ENCODE measurements at places on chromosomes 12 and 14.

DNA sequence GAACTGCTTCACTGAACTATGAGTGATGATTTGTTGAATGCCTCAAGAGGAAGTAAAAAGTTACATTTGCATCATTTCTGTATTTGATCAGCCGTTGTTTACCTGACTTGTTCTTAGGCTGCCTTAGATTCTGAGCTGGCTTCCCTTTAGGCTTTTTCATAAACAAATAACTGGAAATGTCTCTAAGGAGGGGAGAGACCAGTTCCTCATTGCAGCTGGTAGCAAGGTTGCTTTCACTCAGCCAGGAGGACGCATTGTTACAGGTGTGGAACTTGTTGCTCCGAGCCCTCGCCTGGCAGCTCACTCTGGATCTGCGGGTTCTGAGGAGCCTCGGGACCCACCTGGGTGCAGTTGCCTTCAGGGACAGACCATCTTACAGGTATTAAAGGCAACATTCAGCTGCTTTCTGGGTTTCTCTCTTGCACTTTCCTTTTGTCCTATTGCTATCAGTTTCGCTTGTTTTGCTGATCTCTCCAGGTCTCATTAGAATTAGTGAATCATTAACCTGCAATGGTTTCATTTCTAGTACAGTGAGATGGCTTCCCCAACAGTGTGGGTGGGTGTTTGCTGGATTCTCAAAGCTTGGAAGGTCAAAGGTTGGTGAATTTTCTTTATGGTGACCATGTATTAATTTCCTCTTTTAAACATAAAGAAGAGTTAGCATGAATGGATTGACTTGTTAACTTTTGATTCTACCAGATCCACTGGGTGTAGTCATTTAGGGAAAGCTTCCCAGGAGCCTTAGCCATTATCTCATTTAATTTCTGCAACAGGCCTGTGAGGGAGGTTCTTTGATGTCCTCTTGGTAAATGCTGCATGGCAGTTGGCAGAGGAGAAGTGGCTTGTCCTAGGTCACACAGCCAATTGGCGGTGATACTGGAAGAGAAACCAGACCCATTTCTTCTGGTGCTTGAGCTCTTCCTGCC is at the start of gene PLEKHG7:
PLEKHG7 (plus strand) TSS at position 236 of the 926 bp plus-strand sequence. CDS start 3,643 bp downstream, outside the sequence.
- DNase-seq: no peak

- no peak for DNase-seq
Observed at GRCh38 chr12:122205053-122205925, 1.8 kb downstream of the B3GNT4 start.

GRCh38 chr12:5032821-5033220 is 10.9 kb upstream of the KCNA5 start:
- no peak for DNase-seq

DNA sequence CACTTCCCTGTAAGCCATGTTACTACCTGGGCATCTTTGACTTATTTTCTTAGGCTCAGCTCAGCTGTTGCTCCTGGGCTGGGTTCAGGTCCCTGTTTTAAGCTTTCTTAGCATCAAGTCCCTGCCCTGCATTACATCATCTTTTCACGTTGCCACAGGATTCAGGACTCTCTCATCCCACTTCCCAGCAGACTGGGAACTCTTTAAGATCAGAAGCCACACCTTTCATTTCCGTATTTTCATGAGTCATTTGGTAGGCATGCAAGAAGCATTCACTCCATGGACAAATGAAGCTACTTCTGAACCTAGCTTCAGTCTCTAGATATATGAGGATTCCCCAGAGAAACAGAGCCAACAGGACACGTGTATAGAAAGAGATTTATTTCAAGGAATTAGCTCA is 726.8 kb downstream of the VRK1 start:
- peak; percentile 6 for DNase-seq

DNA sequence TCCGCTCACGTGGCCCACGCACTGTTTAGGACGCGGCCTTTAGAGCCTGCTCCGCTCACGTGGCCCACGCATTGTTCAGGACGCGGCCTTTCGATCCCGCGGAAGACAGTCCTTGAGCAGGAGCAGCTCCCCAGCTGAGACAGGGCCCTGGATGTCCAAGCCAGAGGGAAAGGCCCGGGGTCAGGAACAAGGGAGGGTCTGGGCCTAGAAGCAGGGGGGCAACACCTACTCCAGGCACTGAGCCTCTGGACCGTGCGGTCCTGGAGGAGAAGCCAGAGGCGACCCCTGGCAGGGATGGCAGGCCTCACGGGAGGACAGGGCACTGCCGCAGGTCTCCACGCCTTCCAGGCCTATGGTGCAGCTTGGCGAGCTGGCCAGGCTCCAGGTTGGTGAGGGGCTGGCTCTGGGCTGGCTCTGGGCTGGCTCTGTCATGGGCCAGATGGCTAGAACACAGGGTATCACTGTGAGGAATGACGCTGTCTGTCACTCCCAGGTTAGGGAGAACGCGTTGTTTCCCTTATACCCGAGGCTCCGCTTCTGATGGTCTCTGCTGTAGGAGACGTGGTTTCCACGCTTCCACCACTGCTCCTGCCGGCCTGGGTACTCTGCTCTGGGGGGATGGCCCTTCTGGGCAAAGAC is 341.7 kb downstream of the TMEM121 start:
- DNase-seq: no peak

DNA sequence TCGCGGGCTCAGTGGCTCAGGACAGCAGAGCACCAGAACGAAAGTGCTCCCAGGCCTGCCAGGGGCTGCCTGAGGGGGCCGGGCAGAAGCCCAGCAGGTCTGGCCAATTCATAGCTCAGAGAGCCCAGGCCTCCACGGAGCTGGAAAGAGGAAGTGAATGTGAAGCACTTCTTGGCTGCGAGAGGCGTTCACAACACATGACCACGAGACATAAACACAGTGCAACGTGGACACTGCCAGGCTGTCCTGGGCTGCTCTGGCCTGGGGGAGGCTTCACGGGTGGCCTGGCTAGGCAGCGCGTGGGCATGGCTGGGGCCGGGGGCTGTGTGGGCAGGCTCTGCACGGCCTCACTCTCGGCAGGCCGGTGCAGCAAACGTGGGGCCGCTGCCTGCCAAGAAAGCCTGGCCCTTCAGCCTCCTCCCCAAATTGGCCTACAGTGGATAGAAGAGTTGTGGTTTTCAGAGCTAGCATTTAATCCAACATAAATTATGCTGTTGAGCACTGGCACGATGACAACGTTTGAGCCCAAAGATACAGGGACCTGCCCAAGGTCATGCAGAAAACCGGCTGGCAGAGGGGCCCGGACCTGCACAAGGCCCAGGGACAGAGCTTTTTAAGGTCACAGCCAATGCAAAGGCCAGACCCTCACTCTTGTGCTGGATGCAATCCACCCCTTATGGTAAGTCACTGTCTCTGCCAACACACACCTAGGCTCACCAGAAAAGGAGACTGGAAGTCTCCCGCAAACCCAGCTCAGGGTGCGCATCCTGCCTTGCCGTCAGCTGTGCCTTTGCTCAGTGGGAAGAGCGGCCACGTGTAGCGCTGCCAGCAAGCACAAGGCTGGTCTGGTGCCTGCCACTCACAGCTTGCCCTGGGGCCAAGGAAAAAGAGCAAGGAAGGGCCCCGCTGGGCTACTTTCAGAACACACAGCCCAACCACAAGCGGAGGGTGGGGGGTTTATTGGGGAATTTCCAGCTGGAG is 8.6 kb downstream of the SLC25A29 start:
- no peak for DNase-seq

DNA sequence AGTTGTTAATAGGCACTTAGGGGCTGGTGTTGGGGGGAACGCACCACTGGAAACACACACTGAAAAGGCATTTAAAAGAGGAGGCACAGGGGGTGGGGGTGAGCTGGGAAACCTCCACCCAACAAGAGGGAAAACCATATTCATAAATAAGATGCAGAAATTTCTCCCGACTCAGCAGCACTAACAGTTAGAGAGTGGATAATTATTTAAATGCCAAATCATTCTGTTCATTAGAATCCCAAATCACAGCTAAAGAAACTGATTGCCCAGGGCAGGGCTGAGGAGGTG is 60.7 kb upstream of the FAM222A start:
- DNase-seq: no peak

GRCh38 chr12:14264316-14264715 is 101.2 kb upstream of the ATF7IP start:
- DNase-seq: no peak

- no peak for DNase-seq
Observed at GRCh38 chr12:12428047-12428446, 71.2 kb downstream of the BORCS5 start.

- no peak for DNase-seq
Observed at GRCh38 chr14:101506926-101507835, 54.1 kb upstream of the DIO3 start.

DNA sequence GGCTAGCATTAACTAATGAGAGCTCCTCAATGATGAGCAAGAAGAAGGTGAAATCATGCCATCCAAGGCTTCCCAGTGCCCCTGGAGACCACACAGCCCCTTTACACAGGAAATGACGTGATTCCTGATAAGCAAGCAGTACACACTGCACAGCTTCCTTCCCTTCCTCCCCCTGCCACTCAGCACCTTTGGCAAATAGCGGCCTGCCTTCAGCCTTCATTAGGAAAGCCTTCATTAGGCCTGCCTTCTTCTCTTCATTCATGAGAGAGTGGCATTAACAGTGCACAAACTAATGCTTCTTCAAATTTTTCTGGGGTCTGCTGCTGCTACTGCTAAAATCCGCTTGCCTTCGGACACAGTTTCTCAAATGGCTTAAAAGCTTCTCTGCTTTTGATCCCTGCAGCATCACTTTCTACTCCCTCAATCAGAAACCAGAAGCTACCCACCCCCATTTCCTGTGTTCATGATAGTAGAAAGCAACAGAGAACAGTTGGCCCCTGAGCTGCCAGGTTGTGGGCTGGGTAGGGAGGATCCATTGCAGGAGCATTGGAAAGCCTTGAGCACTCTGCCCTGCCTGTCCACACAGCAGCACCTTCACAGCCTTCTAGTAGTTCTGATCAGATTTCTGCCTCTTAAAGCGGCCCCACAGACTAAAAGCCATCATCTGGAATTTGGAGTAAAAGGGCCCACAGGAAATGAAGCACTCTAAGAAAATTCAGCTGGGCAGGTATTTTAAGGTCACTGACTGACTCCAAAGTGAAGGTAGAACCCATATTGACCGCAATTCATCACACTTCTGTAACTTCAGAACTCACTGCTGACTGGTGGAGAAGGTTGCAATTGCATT is 103.8 kb upstream of the ETV6 start:
- no peak for DNase-seq

- no peak for DNase-seq
Observed at GRCh38 chr14:61636779-61637178, 58.5 kb upstream of the HIF1A start.

- no peak for DNase-seq
Observed at GRCh38 chr12:110606253-110606611, 7.7 kb upstream of the TCTN1 start.

GRCh38 chr12:83318386-83319098 is 631.8 kb downstream of the TMTC2 start:
- no peak for DNase-seq

DNA sequence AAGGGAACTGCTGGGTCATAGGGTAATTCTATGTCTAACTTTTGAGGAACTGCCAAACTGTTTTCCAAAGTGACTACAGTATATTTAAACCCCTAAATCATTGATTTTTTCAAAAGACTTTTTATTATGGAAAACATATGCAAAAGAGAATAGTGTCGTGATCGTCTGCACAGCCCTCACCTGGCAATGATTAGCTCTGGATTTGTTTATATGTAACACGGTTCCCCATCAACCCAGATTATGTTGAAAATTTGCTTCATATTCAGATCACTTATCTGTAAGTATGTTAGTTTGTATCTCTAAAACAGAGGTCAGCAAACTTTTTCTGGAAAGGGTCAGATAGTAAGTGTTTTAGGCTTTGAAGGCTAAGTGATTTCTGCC is 52.7 kb downstream of the CCDC92 start:
- DNase-seq: no peak

- no peak for DNase-seq
Observed at GRCh38 chr14:73467377-73467776, 9.0 kb upstream of the NUMB start.

DNA sequence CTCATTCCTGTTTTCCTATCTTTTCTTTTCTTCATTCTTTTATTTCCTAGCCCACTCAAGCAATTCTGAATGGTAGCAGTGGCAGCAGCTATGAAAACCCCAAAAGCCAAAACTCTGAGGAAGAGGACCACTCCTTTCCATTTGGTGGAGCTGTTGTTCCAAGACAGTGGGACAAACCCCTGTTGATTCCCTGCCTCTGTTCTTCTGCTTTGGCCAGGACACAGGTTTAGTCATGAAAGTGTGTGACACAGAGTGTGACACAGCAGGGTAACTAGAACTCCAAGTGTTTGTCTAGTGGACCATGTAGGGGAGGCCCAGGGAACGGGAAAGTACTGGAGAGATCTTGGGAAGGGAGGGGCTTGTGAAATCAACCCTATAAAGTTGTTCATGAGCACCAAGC is 71.1 kb downstream of the PTCSC3 start:
- no peak for DNase-seq

DNA sequence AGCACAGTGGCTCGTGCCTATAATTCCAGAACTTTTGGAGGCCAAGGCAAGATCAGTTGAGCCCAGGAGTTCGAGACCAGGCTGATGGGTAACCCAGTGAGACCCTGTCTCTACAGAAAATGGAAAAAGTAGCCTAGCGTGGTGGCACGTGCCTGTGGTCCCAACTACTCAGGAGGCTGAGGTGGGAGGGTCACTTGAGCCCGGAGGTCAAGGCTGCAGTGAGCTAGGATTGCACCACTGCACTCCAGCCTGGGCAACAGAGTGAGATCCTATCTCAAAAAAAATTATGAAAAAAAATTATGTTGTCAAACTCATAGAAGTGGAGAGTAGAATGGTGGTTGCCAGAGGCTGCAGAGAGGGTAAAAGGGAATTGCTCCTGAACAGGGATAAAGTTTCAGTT is 3.6 kb upstream of the LRCOL1 start:
- no peak for DNase-seq

- no peak for DNase-seq
Observed at GRCh38 chr12:116692605-116693004, 45.3 kb downstream of the SPRING1 start.

DNA sequence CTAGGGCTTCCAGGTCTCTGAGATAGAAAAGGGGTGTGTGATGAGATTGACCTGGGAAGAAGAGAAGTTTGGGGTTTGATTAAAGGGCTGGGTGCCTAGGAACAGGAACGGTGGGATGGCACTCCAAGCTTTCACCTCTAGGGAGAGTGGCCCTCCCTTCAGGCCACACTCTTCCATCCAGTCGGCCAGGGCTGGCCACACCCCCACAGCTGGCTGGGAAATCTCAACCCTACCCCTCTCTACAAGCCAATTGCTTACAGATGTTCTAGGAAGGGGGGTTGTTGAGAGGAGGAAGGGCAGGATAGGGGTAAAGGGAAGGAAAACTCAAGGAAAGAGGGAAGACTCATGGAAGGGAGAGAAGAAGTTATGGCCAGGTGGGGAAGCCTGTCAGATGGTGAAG is 6.6 kb upstream of the ITGA5 start:
- no peak for DNase-seq

- no peak for DNase-seq
Observed at GRCh38 chr12:104423809-104424208, 32.9 kb upstream of the CHST11 start.

- DNase-seq: no peak
Observed at GRCh38 chr14:100261621-100262020, 22.7 kb downstream of the YY1 start.

DNA sequence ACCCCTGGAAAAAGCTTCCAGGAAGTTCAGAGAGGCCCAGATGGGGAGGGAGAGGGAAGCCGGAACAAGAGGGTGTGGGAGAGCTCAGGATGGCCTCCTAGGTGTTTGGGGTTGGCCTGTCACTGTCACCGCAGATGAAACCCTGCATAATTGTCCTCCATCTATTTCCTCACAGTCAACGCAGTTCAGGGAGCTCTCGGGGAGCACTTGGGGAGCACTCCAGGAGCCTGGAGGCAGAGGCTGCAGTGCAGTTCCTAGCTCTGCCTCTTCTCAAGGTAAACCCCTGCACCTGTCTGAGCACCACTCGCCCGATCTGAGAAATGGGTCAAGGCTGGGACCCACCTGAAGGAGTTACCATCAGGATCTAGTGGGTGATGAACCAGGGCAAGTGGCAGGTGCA is 194.6 kb upstream of the LHX5 start:
- no peak for DNase-seq
